Suprapubic skin (tissue), 4 donors: ENCODE measurements at places on chromosomes 2 and 18. TPM values are rescaled to one million over a fixed set of nuclear protein-coding genes. Genes with fewer than 3 reads are reported as not detected.

DNA sequence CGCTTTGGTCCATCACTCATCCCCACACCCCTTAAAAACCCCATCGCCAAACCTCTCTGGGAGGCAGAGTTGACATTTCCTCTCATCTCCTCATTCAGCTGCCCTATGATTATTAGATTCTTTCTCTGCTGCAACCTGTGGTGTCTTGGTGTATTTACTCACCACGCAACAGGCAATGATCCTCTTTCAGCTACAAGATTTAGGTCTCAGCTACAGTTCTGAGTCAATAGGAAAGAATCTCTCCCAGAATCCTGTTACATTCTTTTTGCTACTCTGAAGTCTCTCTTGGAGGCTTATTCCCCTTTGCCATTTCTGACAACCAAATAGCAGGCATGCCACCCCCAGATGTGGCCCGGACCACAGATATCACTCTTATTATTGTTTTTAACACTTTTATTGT lies 468.3 kb upstream of the GYPC start:
- no peak for DNase-seq

GRCh38 chr2:88016960-88017779 lies 823 bp upstream of the RNU2-63P start:
- DNase-seq = peak; percentile 72

- DNase-seq = no peak
These were observed 31.0 kb downstream of the ABCA12 start for GRCh38 chr2:215107216-215108056.

The FAHD2B gene
- 21.5 TPM for total RNA-seq

The MRPL44 gene
- 16.2 TPM for total RNA-seq

GRCh38 chr2:147829106-147829505 lies 15.7 kb upstream of the ACVR2A start:
- no peak for DNase-seq

DNA sequence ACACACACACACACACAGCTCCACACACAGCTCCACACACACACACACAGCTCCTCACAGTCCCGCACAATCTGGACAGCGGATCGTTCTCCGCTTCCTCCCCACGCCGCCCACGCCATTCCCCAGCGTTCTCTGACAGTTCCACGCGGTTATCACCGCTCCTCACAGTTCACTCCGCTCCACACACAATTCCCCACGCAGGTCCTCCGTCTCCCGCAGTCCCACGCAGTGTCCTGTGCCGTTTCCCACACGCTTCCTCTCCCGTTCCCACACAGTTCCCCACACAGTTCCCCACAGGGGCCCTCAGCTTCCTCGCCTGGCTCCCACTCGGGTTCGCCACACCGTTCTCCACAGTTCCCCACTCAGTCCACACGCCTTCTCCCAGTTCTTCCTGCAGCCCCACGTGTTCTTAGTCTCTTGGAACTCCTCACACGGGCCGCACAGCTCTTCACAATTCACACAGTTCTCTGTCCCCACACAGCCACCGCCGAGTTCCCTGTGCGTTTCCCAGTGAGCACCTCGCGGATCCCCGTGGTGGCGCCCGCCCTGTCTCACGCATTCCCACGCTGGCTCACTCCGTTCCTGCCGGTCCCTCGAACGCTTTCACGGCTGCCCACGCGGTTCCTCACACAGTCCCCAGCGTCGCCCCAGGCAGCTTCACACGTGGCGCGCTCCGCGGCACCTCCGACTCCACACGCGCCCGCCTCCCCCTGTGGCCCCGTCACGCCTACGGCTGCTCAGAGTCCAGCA lies 38.4 kb downstream of the KIF1A start:
- DNase-seq = no peak

The SIGLEC15 gene
- not detected for total RNA-seq

- no peak for DNase-seq
These were observed 124.9 kb downstream of the RGPD3 start for GRCh38 chr2:106343274-106343673.

DNA sequence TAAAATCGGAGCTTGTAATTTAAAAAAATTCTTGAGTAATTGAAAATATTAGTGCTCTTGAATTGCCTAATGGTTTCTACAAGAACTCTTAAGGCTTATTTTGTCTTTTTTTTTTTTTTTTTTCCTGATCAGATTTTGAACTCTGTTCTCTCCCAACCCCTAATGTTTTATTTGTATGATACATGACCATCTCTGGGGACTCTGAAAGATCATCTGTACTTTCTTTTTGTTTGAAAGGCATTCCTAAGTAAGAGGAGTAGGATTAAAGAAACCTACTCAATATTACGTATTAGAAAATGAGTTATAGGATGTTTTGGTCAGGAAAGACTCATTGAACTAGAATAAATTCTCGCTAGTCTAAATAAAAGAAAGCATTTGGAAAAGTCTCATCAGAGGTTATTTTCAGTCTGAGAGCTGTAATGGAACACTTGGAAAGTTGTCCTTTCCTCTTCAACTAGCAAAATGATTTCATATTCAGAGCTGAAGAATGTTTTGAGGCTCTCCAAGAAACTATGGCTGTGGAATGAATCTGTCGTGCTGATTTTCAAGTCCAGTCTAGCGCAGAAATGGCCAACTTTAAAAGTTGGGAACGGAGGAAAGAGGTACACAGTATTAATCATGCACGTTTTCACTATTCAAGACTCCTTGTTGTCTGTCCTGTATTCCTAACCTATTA lies 182.7 kb downstream of the PRPF40A start:
- DNase-seq = no peak

DNA sequence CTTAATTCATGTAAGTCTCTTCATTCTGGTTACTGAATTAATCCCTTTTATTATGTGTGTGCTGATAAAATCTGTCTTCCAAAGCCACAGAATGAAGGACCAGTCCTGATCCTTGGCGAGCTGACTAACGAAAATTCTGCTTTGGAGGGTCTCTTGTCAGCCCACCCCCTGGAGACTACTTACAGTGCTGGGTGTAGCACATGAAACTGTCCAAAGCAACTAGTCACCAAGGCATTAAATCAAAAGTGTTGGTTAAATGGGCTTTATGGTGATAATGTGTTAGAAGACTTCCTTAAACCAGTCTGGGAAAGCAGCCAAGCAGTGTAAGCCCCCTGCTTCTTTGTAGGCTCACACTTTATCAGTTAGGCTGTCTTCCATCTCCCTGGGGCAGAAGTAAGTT lies 420.2 kb downstream of the SUCLG1 start:
- no peak for DNase-seq

- no peak for DNase-seq
These were observed 63.8 kb downstream of the EHD3 start for GRCh38 chr2:31297751-31298150.

GRCh38 chr2:62305421-62306176 lies 109.7 kb downstream of the B3GNT2 start:
- DNase-seq = no peak
